ENCODE measurements at places on chromosomes 2 and 18.

DNA sequence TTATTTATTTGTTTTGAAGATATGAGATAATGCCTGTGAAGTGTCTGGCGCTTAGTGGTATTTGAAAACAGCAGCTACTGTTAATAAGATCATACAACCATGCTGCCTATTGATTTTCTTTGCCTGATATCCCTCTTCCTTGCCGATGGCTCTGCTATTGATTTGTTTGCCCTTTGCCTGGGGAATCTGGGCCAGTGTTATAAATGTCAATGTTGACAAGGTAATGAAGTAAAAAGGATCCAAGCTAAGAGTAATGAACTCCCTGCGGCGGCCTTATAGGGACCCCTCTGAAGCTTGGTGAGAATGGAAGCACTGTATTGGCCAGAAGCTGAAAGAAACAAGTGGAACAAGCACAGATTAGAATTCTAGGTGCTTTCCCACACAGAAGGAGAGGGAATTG lies 854.6 kb downstream of the CNTNAP5 start:
- no peak for DNase-seq

- peak; percentile 36 for DNase-seq
Observed at GRCh38 chr2:28624793-28625701, 126.6 kb upstream of the PPP1CB start.

GRCh38 chr2:206890179-206890578 lies 49.1 kb upstream of the CPO start:
- no peak for DNase-seq

DNA sequence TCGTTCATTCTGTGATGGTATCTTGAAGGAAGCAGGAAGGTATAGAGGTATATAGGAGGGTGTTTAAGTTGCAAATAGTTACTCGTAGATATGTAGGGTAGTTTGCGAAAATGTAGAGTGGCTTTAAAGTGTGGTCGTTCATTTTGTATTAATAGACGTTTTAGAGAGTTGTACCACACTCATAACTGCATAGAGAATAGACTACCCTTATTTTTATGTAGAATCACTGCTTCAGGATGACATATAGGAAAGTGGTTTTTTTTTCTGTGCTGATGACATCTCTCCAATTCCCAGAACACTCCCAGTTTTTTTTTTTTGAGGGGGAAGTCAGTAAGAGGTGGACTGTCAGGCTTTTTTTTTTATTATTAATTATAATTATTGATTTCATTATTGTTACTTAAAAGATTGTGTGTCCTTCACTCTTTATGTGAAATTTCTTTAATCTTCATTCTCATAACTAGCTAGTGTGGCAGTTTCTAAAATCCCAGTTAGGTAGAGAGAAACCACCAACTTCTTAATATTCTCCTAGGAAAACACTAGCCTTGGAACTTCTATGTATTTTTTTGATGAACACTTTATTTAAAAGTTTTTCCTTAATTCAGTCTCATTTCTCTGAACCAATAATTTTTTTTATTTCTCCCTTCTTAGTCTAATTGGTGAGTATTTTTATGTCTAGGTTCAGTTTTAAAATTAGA lies 1.5 kb downstream of the ACTR3 start:
- no peak for DNase-seq

DNA sequence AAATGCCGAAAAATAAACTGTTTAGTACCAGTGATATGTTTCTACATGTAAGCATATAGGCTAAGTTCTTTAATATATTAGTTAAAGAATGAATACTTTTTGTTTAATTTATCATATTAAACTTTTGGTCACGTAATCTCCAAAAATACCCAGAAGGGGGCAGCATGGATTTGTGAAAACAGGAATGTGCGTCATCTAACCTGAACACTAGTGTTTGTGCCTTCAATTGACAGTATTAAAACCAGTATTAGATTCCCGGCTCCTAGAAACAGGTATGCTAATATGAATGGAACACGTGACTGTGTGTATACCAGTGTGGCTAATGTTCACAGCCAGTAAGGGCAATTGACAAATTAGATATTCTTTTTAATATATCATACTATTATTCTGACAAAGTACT lies 51.8 kb downstream of the WDR7 start:
- DNase-seq = no peak

- no peak for DNase-seq
Observed at GRCh38 chr18:60962625-60963024, 370.6 kb upstream of the CDH20 start.

DNA sequence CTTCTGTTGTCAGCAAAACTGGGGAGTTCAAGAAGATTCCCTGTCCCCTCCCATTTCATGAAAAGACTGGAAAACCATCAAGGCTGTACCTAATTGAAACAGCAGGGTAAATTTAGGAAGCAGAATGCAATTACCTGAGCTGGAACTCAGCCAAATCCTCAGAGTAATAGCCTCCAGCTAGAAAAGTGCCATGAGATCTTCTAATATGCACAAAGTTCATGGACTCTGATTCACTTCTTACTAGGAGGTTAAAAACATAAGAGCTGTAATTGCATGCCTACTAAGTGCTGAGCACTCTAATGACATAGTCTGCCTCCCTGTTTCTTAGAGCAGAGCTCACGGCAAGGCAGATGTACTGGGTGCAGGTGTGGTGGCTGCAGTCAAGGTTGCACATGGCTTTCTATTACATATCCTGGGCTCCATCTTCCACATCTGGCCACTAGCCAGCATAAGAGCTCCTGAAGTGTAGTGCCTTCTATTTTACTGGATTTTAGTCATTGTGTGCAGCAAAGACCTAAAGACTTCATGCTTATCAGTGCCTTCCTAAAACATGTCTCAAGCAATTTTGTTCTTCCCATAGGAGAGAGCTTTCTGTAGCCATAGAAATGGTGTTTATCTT lies 341.7 kb downstream of the PTPRM start:
- DNase-seq = no peak

DNA sequence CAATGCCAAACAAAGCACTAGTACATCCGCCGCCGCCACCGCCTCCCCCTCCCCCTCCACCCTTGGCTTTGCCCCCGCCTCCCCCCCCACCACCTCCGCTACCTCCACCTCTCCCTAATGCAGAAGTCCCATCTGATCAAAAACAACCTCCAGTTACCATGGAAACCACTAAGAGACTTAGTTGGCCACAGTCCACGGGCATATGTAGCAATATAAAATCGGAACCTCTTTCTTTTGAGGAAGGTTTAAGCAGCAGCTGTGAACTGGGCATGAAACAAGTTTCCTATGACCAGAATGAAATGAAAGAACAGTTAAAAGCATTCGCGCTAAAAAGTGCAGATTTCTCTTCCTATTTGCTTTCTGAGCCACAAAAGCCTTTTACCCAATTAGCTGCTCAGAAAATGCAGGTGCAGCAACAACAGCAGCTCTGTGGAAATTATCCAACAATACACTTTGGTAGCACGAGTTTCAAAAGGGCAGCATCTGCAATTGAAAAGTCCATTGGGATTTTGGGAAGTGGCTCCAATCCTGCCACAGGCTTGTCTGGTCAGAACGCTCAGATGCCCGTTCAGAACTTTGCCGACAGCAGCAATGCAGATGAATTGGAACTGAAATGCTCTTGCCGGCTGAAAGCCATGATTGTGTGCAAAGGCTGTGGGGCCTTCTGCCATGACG lies 168.0 kb downstream of the ASXL3 start:
- DNase-seq = no peak

DNA sequence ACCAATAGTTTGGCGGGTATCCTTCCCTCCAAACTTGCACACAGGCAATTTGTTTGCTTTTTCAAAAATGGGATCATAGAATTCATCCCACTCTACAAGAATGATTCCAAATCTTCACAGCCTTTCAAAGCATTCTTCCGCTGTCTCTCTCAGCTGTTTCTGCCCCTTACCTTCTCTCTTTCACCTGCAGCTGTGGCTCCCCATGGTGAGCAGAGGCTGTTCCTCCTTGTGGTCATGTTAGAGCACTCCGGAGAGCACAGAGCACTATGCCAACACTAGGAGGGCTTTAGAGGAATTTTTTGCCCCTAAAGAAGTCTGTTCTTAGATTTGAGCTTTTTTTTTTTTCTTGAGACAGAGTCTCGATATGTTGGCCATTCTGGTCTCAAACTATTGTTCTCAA lies 30.4 kb downstream of the MTHFD2 start:
- no peak for DNase-seq

DNA sequence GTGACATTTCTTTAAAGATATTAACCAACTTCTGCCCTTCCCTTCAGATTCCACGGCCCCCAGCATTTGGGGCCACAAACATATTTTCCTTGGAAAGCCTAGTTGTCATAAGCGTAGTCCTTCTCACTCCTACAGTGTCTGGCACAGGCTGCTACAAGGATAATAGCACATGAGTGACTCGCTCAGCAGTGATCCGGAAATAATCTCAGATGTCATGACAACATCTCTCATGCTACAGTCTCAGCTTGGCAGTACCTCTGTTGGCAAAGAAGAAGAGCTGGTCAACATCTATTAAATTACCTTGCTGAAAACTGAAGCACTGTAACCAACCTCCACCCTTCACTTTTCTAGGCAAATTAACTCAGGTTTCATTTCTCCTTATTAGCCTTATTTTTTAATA lies 351.7 kb downstream of the RAD51AP2 start:
- DNase-seq = no peak

DNA sequence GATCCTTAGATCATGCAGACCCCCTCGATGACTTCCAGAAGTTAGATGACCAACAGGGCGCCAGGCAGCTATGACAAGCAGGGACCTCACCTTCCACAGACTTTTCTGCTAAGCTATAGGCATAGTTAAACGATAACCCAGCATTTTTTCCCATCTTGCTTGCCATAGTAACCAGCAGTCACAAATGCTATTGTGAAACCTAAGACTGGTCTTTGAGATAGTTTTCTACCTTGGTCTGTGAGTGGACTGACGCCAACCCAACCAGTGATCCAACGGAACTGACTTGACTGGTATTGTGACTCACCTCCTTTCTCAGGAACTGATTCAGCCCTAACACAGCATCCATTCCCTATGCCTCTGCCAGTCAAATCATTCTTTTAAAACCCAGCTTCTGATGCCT lies 361.2 kb downstream of the LRRTM4 start:
- DNase-seq = no peak

- no peak for DNase-seq
Observed at GRCh38 chr18:42536442-42536841, 579.0 kb downstream of the RIT2 start.

- peak; percentile 7 for DNase-seq
Observed at GRCh38 chr2:23375448-23375847, 9.5 kb upstream of the KLHL29 start.

GRCh38 chr2:25256488-25256875 lies 85.2 kb downstream of the DNMT3A start:
- DNase-seq = no peak

- DNase-seq = no peak
Observed at GRCh38 chr2:144339048-144339447, 180.9 kb downstream of the ZEB2 start.

DNA sequence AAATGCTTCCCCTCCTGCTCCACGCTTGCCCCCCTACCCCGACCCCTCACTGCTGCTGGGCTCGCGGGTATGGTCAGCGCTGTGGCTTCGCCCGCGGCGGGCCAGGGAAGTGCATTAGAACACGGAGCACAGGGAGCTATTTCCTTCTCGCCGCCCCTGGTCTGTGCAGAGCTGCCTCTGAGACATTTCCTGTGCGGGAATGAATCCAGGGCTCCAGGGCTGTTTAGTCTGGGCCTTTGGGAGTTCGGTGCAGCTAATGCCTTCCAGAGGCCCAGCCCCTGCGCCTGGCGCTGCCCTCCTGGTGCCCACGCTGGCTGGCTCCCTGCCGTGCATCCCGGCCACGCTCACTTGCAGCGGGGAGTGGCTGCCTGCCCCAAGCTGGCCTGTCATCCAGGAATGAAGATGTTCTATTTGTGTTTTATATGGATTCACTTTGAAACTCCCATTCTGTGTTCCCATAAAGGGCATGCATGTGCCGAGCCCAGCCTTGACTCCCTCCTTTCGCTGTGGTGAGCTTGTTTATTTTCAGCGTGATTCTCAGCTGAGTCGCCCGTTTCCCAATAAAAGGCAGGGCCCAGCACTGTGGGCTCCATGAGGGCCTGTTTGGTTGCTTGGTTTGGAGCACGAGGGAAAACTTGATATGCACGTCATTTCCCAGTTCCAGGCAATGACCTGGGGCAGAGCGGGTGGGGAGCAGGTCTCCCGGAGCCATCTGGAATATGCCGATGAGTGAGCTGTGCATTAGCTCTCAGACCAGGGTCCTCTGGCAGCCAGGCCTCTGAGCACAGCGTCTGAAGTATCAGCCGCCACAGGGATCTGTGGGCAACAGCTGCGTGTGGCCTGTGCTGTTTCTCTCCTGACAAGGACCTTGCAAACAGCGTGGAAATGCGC lies 42.7 kb downstream of the SH3RF3 start:
- no peak for DNase-seq

- DNase-seq = no peak
Observed at GRCh38 chr2:239776436-239777005, 248.6 kb downstream of the NDUFA10 start.

- no peak for DNase-seq
Observed at GRCh38 chr2:203734276-203734983, 28.0 kb downstream of the CD28 start.

DNA sequence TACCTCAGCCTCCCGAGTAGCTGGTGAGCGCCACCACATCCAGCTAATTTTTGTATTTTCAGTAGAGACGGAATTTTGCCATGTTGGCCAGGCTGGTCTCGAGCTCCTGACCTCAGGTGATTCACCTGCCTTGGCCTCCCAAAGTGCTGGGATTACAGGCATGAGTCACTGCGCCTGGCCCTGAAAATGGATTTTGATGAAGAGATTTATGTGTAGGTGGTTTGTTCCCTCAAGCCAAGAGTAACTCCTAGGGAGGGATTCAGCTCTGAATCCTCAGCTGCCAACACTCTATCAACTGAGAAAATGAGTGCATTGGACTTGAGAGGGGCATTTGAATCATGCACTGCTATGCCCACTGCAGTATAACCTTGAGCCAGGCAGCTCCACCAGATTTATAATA lies 17.5 kb upstream of the LIPG start:
- no peak for DNase-seq

- no peak for DNase-seq
Observed at GRCh38 chr2:217404236-217404760, 544.4 kb upstream of the TNP1 start.
